Eye (tissue), 1 donor: ENCODE measurements at places on chromosomes 7 and 10.

GRCh38 chr10:102644066-102644645, at the start of gene TRIM8:
TRIM8 (plus strand) TSS chr10:102644479; CDS start chr10:102644618, 139 bp downstream.
- peak; percentile 74 for DNase-seq

DNA sequence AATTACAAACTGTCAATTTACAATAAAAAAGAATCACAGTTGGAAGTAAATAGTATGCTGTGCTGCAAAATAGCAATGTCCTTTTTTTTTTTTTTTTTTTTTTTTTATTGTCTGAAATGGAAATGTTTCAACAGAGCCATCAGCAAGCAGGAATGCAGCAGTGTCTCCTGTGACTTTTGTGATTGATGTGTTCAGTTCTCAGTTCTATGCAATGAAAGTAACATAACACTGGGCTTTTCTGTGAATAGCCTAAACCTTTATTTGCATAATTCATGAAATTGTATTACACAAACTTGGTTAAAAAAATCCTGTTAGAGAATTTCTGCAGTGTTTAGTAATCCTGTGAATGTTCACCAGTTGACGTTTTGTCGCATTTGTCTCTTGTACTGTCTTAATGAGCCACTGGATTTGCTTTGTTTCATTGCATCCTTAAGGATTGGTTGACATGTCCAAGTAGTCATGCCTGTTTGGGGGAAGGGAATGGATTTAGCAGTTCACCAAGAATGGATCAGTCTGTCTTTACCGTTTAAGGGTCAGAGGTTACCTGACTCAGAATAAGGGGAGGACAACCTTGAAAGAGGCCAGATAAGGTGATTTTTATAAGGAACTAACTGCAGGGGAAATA, 192.7 kb downstream of the MLLT10 start:
- DNase-seq: peak; percentile 71

DNA sequence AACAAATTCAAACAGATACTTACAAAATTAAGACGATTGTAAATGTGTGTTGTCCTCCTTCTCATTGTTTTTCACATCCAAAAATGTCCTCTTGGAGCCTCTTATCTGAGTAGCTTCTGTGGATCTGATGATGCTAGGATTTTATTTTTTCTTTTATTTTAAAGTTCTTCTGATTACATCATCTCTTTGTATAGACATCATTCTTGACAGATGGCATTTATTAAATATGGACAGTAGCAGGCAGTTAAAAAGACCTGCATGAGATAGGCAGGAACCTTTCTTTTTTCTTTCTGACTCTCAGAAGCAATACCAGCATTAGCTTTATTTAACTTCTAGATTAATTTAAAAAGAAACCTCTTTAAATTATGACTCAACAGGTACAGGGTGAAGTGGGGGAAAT, at the start of gene RPA3:
Gene RPA3 (minus strand): TSS at position 116 of the 400 bp plus-strand sequence. CDS start 78,189 bp downstream, outside the sequence.
- DNase-seq: no peak

- DNase-seq: no peak
Measured at GRCh38 chr10:23432166-23432565, 6.7 kb upstream of the OTUD1 start.

DNA sequence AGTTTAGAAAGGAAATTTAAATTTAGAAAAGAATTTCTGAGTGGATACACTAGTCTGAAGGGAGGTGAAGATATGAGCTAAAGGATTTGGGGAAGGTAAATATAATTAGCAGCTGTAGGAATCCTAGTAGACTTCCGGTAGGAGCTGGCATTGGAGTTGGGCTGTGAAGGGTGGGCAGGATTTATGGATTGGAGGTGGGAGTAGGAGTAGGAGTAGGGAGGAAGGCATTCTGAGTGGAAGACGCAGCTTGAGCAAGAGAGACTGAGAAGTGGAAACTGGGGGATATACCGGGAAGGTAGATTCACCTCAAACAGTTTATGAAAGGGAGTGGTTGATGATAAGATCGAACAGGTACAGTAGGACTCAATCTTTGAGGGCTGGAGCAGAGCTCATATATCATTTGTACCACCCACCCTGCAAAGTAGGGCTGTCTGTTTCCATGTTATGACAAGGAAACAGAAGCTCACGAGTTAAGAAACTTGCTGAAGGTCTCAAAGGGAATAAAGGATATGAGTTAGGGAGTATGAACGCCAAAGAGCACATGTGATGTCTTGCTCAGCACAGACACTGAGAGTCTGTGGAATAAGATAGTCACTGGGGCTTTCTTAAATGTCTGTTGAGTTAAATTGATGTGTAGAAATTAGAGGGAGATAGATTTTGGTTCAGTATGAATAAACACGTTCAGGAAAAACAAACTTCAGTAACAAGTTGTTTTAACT, 81.6 kb downstream of the RPS24 start:
- DNase-seq: no peak

GRCh38 chr10:43702936-43703281, 54.2 kb upstream of the ZNF32 start:
- DNase-seq: no peak

DNA sequence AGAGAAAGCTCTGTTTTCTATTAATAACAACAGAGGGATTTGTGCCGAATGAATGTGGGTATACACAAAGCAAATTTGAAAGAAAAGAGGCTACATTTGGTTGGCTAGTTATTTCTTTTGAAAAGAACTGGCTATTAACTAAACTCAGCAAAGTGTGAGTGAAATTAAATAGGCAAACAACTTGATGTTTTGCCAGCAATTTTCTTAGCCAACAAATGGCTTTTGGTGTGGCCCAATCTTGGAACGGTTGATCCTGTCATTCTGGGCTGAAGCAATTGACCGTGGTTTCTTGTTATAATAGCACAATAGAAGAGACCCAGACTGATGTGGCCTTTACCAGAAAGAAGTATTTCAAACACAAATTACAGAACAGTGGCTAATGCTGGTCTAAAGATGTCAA, 898.6 kb downstream of the KCNMA1 start:
- no peak for DNase-seq

- no peak for DNase-seq
Measured at GRCh38 chr10:124699471-124700292, 44.5 kb downstream of the FAM53B start.

GRCh38 chr7:34327681-34328080, 330.3 kb upstream of the NPSR1 start:
- DNase-seq: no peak

- no peak for DNase-seq
Measured at GRCh38 chr10:49652421-49653272, 26.8 kb upstream of the C10orf53 start.

DNA sequence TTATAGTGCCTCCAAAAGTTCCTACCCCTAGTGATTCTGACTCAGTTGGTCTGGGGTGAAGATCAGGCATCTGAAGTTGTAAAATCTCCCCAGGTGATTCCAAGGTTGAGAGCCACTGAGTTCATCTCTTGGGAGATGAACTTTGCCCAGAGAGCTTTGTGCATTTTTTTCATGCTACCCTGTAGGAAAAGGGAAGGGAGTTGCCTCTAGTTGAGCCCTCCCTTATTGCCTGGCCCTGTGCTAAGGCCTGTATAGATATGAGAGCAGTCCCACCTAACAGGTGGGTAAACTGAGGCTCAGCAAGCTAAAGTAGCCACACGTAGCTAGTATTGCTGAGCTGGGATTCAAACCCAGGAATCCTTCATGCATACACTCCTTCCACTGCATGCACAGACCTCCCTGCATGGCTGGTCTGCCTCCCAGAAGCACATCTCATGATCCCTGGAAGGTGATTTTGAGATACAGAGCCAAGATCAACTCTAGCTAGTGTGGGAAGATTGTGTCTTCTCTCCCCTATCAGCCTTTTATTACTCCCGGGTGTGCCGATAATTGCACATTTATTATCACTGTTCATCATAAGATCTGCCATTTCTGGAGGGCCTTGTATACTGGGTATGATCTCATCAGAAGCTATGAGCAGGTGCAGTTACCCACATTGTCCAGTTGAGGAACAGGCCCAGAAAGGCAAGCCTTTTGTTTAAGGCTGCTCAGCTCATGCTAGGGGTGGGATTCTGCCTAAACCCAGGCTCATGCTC, 47.0 kb downstream of the TBATA start:
- no peak for DNase-seq

DNA sequence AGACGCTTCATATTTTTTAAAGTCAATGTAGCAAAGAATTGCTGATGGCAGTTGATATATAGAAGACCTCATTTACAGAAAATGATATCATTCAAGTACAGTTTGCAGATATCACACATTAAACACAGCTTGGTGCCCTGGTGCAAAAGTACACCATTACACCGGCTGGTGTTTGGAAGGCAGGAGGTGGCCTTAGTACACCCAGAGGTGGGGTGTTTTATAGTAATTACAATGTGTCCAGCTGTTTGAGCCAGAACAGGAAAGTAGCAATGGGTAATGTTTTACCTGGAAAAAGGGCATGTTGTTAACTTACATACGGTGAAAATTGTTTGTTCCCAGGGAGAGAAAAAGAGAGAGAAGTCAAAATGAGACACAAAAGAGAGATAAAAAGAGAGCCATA, 103.0 kb upstream of the YAE1 start:
- no peak for DNase-seq

GRCh38 chr10:49746626-49747302, 15.4 kb downstream of the OGDHL start:
- DNase-seq: no peak

GRCh38 chr7:124764847-124765400, 668 bp downstream of the GPR37 start:
- DNase-seq: no peak

DNA sequence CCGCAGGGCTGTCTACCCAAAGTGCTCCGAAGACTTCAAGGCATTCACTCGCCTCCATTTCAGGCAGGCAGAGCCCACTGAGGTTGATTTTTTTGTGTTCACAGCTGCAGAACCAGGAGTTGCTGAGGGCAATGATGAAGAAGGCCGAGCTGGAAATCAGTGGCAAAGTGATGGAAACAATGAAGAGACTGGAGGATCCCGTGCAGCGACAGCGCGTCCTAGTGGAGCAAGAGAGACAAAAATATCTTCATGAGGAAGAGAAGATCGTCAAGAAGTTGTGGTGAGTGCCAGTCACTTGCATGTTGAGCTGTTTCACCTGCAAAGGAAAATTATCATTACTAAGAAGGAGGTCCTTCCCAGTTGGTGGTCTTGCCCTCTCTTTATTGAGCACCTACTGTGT, 210.5 kb downstream of the ARHGAP21 start:
- DNase-seq: peak; percentile 29

GRCh38 chr10:108673741-108674140, 1249.6 kb downstream of the XPNPEP1 start:
- no peak for DNase-seq

DNA sequence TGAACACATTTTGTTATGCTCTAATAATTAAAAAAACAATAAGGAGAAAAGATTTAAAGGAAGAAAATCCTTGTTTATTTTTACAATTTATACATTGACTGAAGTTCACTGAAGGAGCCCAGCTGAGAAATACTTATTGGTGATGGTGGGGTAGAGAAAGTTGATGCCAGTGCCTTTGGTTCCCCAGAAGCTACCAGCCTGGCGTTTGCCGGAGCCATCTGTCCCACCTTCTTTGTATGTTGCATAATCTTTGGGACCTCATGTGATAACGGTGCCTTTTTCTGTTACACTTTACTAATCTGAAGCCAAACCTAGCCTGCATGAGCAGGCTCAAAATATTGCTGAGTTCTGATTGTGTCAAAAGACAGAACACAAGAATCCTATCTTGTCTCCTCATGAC, 22.7 kb downstream of the ZNF365 start:
- no peak for DNase-seq

- peak; percentile 67 for DNase-seq
Measured at GRCh38 chr10:128018236-128018635, 108.0 kb downstream of the MKI67 start.
